SHP77 (cell line): ENCODE measurements at places on chromosomes 4 and X.
A peak's percentile ranks its signal among the peaks of the same experiment; 100 is the strongest.

- no peak for DNase-seq
Observed at GRCh38 chr4:111946800-111947199, 198.5 kb upstream of the FAM241A start.

GRCh38 chr4:184616633-184617551 is 32.4 kb downstream of the CASP3 start:
- no peak for DNase-seq

DNA sequence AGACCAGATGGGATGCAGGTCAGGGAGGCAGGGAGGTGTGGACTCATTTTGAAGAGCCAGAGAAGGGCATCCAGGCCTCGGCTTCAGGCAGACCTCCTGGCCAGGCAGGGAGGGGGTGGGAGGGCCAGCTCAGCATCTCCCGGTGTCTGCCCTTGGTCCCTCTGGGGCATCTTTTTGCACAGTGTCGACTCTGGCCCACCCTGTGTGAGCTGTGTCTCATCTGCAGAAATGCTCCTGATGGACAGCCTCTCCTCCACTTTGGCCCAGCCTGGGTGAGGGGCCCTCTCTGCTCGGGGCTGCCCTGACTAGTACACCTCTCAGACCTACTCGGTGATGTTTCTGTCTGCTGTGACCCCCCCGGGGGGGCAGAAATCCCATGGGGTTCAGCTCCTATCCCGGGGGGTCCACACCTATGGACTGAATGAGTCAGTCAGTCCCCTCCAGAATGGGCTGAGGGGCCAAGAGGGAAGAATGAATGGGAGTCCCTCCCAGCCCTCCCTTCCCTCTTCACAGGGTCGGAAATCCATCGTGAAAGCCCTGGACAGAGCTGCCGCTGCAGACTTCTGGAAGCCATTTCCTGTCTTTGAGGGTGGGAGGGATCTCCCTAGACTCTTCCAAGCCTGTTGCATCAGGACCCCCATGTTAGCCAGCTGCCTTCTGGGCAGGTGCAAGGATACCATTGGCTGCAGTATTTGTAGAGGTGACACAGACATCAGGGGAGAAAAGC is 196.7 kb upstream of the PSAPL1 start:
- DNase-seq: no peak

DNA sequence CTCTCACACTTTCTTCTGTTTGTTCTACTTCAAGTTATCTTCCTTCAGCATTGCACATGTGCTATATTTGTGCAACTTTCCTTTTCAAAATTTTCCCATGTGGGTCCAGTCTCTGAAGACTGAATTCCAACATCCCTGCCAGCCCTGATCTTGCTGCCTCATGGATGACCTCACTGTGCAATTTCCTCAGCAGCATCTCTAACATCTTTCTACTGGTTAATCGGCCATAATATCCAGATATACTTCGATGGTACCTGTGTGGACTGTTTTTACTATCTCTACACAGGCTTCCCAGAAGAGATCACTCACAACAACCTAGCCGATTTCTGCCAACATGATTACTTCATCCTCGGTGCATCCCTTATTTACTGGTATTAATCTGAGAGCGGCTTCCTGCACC is 41.5 kb downstream of the GPM6A start:
- no peak for DNase-seq

- DNase-seq: no peak
Observed at GRCh38 chr4:177119021-177119471, 190.6 kb upstream of the NEIL3 start.

- DNase-seq: peak; percentile 84
Observed at GRCh38 chr4:73653695-73654106, 33.5 kb upstream of the RASSF6 start.

DNA sequence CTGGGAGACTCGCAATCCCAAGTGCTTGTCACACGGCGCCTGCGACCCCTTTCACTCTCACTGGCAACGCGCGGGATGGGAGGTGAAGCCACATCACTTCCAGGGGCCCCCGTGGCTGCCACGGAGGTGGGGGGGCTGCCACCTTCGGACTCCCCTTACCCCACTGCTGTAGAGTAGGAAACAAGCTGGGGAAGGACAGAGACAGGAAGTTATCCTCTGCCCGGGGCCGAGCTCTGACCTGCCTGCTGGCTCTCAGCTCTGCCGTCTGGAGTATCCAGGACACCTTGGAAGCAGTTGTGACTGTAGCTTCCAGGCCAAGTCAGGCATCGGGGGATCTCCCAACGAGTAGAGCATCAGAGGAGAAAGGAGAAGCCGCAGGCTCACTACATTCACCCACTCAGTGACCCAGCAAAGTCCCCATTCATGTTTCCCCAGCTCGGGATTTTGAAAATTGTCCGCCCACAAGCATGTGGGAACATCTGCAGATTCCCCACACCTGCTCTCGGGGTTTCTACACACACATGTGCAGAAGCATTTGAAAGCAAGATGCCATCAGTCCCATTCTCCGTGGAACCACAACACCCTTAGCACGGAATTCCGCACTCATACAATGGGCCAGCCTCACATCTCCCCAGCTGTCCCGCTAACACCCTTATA is 10.8 kb downstream of the PDZD4 start:
- no peak for DNase-seq

DNA sequence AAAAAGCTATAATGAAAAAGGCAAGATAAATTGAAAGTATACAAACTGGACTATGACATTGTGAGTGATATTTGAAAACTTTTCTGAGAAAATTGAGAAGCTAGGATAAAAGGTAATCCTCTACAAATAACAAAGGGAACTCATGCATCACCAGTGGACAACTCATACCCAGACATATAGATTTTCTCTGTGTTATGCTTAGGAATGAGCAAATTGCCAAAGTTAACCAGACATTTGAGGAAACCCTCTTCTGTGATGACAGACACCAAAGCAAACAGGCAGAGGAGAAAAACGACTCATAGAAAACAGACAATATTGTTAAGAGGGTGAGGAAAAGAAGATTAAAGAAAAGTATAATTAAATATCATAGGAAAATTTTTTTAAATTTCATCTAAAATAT is 186.5 kb downstream of the MAB21L2 start:
- no peak for DNase-seq

DNA sequence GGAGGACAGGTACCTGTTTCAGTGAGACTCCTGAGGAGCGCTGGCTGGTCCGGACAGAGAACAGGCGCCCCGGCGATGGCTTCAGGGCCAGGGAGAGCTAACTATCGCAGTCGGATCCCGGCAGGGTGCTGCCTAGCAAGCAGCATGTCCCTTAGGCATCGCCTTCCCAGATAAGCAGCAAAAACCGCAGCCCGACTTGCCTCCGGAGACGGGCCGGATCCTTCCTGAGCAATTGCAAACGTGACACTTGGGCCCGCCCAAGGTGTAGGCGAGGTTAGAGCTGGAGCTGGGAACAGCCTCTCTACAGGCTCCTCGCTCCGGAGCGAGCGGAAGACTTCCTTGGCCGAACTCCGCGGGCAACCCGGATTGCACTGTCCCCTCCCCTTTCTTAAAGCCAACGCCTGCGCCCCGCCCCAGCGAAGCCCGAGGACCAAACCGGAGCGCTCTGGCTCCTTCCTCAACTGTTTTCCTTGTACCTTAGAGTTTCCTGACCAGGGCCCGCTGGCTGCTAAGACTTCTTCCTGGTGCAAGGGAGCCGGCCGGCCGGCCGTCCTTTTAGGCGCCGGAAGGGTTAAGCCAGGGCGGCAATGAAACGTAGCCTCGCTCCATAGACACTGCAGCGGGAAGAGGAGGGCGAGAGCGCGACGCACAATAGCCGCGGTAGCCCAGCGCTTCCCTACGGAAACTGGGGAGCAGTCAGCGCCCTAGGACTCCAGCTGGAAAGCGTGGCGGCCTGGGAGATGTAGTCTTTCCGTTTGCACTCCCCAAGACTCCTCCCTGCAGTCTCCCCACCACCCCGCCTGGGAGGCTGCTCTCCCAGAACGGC is at the start of gene OPHN1:
Gene OPHN1 (minus strand): TSS at position 341 of the 826 bp plus-strand sequence. CDS start 475 bp downstream, outside the sequence.
- DNase-seq: no peak

GRCh38 chrX:69320116-69320515 is 154.9 kb upstream of the PJA1 start:
- DNase-seq: no peak

GRCh38 chrX:108699368-108699767 is 37.0 kb downstream of the IRS4 start:
- DNase-seq: no peak

GRCh38 chr4:181823645-181824044 is 419.6 kb upstream of the TENM3 start:
- no peak for DNase-seq

GRCh38 chrX:96763608-96764007 is 79.0 kb downstream of the DIAPH2 start:
- no peak for DNase-seq

DNA sequence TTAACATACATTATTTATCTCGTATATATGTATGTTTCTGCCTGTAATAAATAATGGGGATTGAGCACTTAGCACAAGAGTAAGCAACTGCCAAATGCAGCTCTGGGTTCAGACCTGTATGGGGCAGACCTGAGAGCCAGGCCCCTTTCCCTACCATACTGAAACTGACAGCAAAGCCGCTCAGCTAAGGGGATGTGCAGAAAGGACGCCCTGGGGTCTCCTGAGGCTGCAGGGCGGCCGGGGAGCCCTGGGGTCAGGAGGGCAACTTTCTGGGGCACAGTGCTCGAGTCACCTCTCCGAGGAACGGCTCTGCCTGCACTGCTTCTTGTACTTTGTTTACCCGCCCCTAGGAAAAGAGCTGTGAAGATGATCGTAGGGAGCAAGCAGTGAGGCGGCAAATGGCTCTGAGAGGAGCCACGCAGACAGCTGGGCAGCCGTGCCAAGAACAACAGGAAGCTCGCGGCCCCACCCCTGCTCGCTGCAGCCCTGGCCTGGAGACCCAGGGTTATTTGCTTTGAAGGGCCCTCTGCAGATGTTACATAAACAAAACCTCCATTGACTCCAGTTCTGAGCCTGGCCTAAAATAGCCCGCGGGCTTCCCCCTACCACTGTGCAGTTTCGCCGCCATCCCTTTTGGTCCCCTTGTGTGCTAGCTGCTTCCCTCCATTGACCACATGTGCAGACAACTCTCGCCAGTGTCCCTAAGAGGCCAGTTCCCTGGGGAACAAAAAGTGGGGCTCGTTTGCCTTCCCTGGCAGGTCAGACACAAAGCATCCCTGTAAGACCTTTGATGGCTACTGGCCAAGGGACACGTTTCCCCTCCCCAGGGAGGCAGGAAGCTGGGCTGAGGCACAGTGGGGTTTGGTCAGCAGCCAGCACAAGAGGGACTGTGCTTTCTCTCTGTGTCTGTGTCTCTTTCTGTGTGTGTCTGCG is 111.3 kb upstream of the LNX1 start:
- DNase-seq: peak; percentile 99

DNA sequence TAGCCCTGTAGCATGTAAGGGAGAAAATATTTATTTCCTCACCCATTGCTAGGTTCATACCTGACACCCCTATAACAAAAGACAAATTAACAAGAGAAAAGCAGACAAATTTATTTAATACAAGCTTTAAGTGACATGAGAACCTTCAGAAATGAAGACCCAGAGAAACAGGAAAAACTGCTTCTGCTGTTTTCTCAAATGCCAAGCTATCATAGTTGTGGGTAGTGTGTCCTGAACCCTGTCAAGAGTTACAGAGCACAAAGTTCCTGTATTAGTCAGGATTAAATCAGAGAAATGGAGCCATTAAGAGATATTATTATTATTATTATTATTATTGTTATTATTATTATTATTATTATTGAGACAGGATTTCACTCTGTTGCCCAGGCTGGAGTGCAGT is 17.5 kb downstream of the CCDC160 start:
- no peak for DNase-seq

DNA sequence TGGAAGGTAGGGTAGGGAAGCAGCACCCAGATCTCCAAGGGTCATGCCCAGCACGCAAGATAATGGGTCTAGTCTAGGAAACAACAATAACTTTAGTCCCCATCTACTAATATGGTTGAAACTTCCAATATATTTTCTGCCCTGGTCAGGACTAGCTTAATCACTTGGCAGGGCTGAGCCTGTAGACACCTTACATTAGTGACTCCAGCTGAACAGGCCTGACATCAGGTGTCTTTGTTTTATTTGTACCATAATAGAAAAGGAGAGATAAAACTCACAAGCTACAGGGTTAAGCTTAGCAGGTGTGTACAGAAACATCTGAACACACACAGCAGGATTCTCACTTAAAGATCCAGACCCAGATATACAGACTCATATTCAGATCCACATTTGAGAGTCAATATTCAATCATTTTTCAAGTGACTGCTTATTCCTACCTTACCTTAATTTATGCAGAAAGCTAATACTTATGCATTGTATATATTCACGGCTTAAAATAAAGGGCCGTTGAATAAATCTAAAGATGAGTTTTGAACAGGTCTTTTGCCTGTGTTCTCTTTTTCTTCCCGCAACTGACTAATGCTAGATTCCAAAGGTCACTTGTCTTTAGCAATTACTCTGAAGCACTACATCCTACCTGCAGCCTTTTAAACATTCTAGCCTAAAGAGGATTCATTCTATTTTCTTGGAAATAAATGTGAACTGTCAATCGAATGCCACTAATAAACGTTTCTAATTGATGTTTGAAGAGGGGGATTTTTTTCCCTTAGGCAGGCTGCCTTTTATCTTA is 745.3 kb downstream of the RPA4 start:
- DNase-seq: no peak

DNA sequence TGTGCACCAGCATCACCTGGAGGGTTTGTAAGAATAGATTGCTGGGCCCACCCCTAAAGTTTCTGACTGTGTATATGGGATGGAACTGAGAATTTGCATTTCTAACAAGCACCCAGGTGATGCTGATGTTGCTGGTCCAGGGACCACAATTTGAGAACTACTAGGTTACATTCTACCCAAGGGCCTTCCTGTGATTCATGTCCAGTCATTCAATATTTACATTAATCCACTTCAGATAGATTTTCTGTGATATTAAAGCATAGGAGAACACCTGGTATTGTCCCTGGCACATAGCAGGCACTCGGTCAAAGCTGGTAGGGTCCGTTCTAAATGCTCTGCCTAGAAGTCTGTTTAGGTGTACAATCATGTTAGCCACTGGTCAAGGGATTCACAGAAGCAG is 19.5 kb upstream of the XPNPEP2 start:
- no peak for DNase-seq

DNA sequence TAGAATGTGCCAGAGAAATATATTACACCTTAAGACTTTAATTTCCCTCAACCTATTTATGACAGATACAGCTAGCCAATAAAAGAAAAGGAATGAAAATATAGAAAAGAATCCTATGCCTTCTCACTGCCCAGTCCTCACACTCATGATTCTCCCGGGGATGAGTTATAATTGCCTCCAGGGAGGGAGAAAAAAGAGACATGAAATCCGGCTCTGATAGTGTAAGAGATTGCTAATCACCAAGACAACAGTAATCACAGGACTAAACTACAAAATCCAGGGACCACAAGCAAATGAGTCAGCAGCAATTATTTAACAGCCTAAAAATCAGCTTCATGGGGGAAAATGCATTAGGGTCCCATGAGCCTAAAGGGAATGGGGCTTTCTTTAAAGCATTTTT is 95.9 kb upstream of the DUSP21 start:
- DNase-seq: no peak

- DNase-seq: no peak
Observed at GRCh38 chr4:173924561-173924960, 358.9 kb downstream of the FBXO8 start.
